Astrocyte of the cerebellum (primary cell): ENCODE measurements at places on chromosomes 5 and 9.

DNA sequence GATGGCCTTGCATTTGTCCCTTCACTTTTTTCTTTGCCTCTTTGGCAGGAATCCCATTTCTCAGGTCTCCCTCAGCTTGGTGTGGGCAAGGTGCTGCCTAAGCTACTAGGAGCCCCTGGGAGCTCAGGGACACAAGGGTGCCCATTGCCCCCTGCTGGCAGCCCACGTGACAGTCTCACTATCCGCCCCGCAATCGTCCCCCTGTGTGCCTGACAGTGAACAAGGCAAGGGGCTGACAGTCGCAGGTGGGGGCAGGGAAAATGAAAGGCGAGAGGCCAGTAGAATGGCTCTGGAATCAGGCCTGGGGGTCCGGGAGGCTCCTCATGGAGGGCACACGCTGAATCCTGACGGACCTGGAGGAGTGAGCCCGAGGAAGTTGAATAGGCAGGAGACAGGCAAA is 2.0 kb upstream of the PCDH12 start:
- DNase-seq: no peak

DNA sequence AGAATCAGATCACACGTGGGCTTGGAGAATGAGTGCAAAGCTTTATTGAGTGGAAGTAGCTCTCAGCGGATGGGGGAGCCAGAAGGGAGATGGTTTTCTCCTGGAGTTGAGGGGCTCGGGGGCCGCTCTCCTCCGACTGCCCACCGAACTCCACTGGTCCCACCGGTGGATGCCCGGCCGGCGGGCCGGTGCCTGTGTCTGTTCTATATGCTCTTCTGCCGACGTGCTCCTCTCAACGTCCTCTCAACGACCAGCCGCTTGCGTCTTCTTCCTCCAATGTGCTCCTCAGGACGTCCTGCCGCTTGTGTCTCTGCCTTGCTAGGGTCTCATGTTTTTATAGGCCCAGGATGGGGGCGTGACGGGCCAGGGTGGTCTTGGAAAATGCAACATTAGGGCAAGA is 161.9 kb downstream of the MUSK start:
- no peak for DNase-seq

- DNase-seq: no peak
These were observed 160.1 kb upstream of the DAB2 start for GRCh38 chr5:39584927-39585326.

DNA sequence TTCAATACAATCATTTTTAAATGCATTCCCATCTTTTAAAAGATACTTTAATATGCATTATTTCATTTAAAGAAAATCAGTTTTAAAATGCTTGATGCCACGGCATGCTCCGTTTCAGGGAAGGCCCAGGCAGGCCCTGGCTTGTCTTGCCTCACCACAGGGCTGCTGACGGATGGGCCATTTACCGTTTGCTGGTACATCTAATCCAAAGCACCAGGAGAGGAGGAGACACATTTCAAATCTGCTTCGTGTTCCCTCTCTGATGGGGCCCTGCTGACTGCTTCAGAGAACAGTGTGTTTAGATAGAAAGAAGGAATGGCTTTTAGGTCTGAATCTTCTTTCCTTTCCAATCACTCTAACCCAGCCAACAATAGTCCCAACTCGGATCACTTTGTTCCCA is 185.2 kb downstream of the DCP2 start:
- no peak for DNase-seq

DNA sequence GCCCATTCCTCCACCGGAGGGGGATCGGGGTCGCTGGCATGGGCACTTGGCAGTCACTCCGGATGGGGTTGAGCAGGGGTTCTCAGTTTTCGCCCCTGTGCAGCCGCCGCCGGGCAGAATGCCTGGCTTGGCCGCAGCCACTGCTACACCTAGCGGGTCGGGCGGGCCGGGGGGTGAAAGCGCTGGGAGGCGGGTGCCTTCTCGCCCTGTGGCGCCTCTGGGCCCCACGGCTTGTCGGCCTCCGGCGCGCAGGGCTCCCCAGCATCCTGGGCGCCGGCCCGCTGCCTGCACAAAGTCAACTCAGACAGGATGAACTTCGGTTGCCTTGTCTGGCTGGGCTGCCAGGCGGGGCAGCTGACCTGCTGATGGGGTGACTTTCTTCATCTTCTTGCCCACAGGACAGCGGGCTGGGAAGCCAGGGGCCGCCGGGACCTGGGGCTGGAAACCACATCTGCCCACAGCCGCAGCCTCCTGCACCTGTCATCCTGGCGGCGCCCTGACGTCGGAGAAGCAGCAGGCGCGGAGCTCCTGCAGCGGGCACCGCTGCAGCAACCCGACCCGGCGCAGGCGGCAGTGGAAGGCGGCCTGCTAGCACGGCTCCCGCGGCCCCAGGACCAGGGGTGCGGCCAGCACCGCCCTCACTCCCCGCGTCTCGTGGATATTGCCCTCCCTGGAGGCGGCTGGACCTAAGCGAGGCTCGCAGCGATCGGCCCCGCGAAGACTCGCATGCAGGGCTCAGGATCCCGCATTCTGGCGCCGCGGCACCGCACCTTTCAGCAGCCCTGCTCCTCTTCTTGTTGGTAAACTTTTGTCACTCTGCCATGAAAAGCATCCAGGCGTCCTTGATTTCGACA is 1.3 kb upstream of the ANKRD18A start:
- DNase-seq: no peak

GRCh38 chr5:9572246-9572645 is 26.4 kb upstream of the SEMA5A start:
- no peak for DNase-seq

GRCh38 chr9:13665418-13666066 is 386.1 kb upstream of the MPDZ start:
- DNase-seq: no peak

DNA sequence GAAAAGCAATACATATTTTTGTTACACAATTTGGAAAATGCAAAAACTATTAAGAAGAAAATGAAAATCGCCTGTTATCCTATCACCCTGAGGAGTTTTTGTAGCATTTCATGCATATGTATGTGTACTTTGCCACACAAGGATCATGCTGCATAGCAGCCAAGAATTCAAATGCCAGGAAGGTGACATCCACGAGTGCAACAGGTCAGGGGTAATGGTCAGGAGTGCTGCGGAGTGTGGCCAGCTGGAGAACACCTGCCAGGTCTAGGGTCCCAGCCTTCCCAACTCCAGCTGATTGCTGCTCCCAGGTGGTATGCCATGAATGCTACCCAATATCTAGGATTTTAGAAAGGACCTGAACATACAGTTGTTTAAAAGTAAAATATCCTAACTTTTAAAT is 617.1 kb downstream of the PRELID2 start:
- DNase-seq: no peak

- no peak for DNase-seq
These were observed 471.1 kb upstream of the MPDZ start for GRCh38 chr9:13750639-13751038.

- no peak for DNase-seq
These were observed 12.5 kb downstream of the PHF2 start for GRCh38 chr9:93588641-93589609.

DNA sequence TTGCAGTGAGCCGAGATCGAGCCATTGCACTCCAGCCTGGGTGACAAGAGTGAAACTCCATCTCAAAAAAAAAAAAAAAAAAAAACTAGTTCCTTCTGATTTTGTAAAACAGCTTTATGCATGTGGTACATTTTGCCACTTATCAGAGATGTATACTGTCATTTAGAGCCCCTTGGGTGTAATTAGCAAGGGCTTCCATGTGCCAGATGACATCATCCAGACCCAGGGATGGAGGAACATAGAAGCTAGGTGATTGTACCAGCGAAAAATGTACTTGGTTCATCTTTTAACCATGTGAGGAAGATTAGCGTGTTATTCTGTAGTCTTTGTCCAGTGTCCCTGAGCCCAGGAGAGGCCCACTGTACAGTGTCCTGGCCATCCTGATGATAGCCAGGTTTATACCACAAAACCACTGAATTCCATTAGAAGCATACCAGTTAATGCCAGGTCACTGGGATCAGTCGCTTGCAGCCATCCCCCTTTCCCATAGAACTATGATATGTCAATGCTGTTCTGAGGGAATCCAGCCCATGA is 239.3 kb upstream of the SGCD start:
- DNase-seq: no peak

DNA sequence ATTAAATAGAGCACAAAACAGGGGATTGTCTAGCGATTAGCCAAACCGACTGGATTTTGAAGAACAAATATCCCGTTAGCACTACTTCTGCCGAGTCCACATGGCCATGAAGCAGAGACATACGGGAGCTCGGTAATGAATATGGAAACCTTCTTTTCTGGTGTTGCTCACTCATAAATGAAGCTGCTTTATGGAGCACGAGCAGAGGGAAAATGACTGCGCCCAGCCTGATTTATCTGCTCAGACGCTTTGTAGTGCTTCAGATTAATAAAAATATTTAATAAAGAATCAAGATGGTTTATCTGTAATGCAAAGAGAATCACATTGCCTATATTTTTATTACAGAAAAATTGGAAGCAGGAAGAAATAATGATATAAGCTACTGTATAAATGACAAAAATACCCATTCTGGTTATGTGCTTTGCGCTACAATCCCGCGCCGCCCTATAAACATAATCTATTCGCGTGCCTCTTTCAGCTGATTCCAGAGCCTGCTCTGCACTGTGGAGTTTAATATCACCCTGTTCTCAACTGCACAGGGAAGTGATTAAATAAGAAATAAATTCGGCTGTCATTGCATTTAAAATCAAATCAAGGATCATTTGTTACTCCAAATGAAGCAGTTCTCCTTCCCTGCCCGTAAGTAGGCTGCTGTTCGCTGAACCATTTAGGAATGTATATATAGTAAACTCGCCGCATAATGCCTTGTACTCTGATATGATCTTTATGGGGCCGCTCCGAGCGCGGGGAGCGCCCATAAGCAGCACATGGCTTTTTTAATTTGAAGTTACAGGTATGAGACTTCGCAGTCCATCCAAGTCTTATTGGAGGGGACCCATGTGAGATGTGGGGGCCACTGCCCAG is 22.3 kb upstream of the UBAC1 start:
- no peak for DNase-seq

- DNase-seq: no peak
These were observed 306.5 kb upstream of the RPS23 start for GRCh38 chr5:82584631-82585030.

- no peak for DNase-seq
These were observed 56.7 kb downstream of the SAXO1 start for GRCh38 chr9:18976221-18976708.

DNA sequence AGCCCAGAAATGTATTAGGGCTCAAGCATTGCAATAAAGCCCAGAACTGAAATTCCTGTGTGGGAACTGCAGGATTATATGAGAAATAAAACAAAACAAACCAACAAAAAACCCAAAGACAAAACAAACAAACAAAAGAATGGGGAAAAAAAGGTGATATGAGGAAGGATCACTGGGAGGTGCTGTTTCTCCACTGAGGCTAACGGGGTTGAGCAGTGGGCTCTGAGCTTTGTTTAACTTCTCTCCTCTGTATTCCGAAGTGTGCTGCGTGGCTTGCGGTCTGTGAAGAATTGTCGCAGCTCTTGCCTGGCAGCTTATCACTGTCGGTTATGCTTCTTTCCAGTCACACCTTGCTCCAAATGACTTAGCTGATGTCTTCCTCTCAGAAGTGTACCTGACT is 106.3 kb downstream of the TENT4A start:
- DNase-seq: no peak

DNA sequence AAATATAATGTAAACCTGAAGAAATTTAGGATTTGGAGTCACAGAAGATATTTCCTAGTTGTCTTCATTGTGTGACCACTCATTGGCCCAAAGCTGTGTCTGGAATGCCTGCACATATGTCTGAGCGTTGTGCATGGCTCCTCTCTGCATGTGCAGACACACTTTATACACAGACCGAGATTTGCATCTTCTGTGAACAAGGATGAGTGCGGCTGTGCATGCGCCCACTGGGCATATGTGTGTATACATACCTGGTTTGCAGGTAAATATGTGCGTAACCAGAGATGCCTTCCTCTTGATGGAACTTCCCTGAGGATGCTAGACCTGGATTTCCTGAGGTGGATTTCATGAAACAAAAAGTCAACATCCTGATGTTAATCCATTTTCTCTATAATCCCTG is 19.1 kb downstream of the PHF2 start:
- no peak for DNase-seq

- no peak for DNase-seq
These were observed 190.4 kb downstream of the DEPDC1B start for GRCh38 chr5:60509519-60509918.

DNA sequence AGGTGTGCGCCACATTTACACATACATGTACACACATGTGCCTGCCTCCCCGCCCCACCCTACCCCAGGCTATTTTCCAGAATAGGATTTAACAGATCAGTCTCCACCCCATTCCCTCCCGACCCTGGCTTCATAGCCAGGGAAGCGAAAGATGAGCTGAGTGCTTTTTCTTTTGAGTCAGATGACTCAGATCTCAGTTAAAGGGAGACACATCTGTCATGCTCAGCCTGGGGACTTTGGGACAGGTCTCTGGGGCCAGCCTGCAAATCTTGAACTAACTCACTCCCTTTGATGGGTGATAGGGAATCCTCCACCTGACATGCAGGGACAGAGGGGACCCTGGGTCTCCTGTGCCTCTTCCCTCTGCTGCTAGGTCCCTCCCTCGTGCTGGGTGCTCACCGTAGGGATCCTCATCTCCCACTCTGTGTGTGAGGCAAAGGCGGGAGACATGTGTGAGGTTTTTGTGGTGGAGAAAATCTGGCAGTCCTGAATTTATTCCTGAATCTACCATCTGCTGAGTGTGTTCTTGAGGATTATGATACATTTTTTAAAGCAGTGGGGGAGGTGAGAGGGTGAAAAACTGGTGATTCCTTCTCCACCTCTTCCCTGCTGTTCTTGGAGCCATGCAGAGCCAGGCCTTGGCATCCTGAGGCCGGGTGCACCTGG is 37.7 kb downstream of the NEUROG1 start:
- no peak for DNase-seq

- DNase-seq: no peak
These were observed 114.4 kb downstream of the VPS13A start for GRCh38 chr9:77291714-77292113.

GRCh38 chr5:94326586-94326985 is 291.8 kb downstream of the KIAA0825 start:
- peak; percentile 35 for DNase-seq

DNA sequence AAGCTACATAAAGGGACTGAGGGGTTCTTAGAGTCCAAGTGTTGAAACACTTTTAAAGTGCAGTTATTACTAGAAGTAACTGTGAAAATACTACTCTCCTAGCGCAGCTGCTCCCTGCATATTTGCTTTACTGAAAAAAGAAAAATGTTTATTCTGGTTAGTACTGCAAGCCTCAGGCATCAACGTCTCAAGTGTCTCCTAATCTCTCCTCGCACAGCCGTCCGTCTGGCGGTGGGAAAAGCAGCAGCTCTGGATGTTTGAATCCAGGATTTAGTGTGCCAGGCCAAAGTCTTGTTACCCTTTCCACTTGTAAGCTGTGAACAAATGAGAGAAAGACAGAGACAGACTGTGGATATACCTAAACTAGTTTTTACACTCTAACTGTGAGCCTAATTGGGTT is 31.1 kb downstream of the RORB start:
- no peak for DNase-seq
